Large intestine (tissue), 12 donors: ENCODE measurements at places on chromosomes 2 and 18.

GRCh38 chr2:145185696-145186095 lies 665.8 kb upstream of the ZEB2 start:
- no peaks in the 10 kb centered on the region for H3K36me3 ChIP-seq
- H3K4me1 ChIP-seq, result no peaks in the 10 kb centered on the region
- H3K27me3 ChIP-seq, result no peaks in the 10 kb centered on the region
- no peak overlapping the region for H3K27ac ChIP-seq
- DNase-seq, result no peak

DNA sequence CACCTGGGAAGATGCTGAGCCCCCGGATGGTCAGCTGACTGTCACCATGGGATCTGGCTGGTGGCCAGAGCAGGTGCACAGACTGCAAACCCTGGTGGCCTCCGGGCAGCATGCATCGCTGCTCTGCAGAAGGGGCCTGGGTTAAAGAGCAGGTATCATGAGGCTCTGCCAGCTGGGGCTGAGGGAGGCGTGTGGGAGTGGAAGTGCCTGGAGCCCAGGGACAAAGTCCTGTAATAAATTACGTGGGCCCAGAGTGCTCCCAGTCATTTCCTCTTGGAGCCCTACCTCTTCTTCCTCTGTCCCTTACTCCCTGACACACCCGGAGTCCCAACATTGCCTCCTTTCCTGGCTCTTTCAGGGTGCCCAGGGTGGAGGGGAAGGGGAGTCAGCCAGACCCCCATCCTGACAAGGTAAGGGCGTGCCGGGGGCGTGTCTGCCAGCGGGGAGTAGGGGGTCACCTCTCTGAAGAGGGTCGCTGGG lies at the start of gene MYO7B:
Gene MYO7B (plus strand): TSS at position 262 of the 480 bp plus-strand sequence. CDS start 24,040 bp downstream, outside the sequence.
- H3K27ac ChIP-seq, result peak within 1 kb of the TSS; percentile 99
- peak; percentile 97 for DNase-seq
- H3K36me3 ChIP-seq, result no peaks in the 10 kb centered on the region
- H3K4me3 ChIP-seq, result peak within 1 kb of the TSS; percentile 85
- peaks cover 41% of the 10 kb centered on the region for H3K4me1 ChIP-seq

GRCh38 chr2:101689114-101689825 lies 8.2 kb upstream of the MAP4K4 start:
- H3K4me3 ChIP-seq, result no peak overlapping the region
- H3K4me1 ChIP-seq, result peaks cover 11% of the 10 kb centered on the region
- no peaks in the 10 kb centered on the region for H3K27me3 ChIP-seq
- no peaks in the 10 kb centered on the region for H3K36me3 ChIP-seq

DNA sequence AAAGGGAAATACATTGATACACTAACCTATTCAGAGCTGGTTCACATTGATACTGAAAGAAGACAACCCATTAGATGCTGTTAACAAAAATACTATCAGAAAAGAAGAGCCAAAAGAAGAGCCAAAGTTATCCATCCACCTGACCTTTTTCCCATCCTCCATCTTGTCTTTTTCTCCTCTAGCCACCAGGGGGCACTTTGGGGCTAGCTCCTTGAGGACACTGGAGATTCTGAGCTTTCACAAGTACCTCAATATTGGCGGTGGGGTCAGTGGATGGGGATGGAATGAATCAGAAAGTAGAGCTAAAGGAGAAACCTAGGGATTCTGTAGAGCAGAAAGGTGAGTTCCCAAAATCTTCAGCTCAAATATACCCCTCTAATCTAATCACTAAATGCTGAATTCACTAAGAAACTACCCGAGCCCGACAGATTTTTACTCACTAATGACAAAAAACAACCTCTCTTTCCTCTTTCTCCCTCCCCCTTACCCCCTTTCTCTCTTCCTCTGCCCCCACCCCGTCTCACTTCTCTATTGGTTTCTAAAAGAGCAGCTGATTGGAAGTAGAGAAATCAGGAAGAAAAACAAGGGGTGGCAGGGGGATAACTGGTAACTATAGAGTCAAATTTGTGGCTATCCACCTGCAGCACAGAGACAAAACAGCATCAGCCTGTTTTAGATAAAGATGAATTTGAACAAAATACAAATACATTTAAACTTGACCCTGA lies 203.3 kb downstream of the TCF4 start:
- H3K4me1 ChIP-seq, result no peaks in the 10 kb centered on the region
- no peak for DNase-seq
- H3K27me3 ChIP-seq, result no peaks in the 10 kb centered on the region
- no peak overlapping the region for H3K4me3 ChIP-seq
- H3K27ac ChIP-seq, result no peak overlapping the region

GRCh38 chr2:33616873-33617272 lies 17.8 kb upstream of the FAM98A start:
- no peaks in the 10 kb centered on the region for H3K4me1 ChIP-seq
- no peak overlapping the region for H3K4me3 ChIP-seq
- no peaks in the 10 kb centered on the region for H3K27me3 ChIP-seq

DNA sequence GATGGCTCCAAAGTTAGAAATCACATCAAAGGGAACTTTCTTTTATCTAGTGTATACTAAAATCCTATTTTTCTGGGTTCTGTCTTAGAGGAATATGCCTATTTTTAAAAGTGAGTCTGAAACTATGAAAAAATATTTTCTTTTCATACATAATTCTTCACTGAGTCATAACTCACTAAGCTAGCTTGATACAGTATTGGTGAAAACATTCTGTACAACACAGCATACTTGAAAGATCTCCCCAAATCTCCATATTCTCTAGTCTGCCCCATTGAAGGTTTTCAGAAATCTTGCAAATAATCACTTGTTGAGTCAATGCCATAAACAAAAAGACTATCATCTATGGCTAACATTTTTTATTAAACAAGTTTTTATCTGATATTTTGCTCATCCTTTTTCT lies 44.5 kb downstream of the COL3A1 start:
- H3K27ac ChIP-seq, result no peak overlapping the region
- H3K36me3 ChIP-seq, result no peaks in the 10 kb centered on the region
- H3K27me3 ChIP-seq, result no peaks in the 10 kb centered on the region
- no peak for DNase-seq

DNA sequence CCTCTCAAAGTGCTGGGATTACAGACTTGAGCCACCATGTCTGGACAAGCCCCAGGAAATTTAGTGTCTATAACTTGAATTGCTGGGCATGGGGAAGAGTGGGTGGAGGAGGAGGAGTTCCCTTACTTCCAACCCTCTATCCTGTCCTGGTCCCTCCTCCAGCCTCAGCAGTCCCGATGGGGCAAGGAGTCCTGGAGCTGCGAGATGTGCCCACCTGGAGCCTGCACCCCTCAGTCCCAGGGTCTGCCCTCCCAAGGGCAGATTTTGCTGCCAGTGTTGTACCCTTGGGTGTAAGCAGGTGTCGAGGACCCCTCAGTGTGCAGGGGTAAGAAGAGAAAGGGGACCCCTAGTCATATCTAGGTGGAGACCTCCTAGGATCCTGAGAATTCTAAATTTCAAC lies 2.8 kb downstream of the VAMP8 start:
- peaks cover 13% of the 10 kb centered on the region for H3K36me3 ChIP-seq
- H3K27ac ChIP-seq, result no peak overlapping the region
- H3K4me1 ChIP-seq, result peaks cover 40% of the 10 kb centered on the region
- no peak overlapping the region for H3K4me3 ChIP-seq
- DNase-seq, result no peak

DNA sequence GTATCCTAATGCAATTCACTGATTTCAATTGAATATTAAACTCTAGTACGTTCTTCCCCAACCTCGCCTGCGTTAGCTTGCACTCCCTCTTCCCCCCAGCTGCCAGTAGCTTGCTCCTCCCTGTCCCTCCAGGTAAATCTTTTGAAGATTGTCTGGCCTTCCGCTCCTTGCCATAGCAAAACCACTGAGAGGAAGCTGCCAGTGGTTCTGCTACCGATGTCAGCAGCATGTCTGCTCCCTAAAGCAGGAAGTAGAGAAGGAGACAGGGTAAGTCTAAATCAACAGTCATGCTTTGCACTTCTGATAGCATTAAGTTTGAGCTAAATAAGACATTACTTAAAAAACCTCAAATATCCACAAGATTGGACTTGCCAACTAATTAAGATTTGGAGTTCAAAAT lies 89.1 kb downstream of the SCN2A start:
- H3K4me1 ChIP-seq, result no peaks in the 10 kb centered on the region
- H3K36me3 ChIP-seq, result no peaks in the 10 kb centered on the region
- no peak overlapping the region for H3K27ac ChIP-seq
- DNase-seq, result no peak
- no peak overlapping the region for H3K4me3 ChIP-seq

- no peaks in the 10 kb centered on the region for H3K4me1 ChIP-seq
- DNase-seq, result no peak
- H3K27me3 ChIP-seq, result no peaks in the 10 kb centered on the region
- no peak overlapping the region for H3K27ac ChIP-seq
- H3K4me3 ChIP-seq, result no peak overlapping the region
- H3K36me3 ChIP-seq, result no peaks in the 10 kb centered on the region
These were observed 142.0 kb downstream of the TSN start for GRCh38 chr2:121897335-121897970.

DNA sequence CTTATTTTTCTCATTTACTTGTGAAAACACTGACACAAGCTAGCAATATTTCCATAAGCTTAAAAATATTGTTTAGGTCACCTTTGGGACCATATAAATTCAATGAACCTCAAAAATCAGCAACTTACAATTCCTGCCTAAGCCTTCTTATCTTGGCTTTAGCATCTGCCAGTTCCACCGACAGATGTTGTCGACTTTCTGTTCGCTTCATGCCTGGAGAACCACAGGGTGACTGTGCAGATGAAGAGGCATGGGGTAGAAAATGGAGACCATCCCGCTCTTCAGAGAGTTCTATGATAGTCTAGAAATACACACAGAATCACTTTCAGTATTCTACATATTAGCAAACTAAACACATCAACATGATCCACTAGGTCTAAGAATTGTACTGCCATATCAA lies 64.2 kb downstream of the CCDC88A start:
- H3K36me3 ChIP-seq, result peaks cover 4% of the 10 kb centered on the region
- no peaks in the 10 kb centered on the region for H3K4me1 ChIP-seq
- no peak for DNase-seq
- no peak overlapping the region for H3K4me3 ChIP-seq
- H3K27me3 ChIP-seq, result no peaks in the 10 kb centered on the region

DNA sequence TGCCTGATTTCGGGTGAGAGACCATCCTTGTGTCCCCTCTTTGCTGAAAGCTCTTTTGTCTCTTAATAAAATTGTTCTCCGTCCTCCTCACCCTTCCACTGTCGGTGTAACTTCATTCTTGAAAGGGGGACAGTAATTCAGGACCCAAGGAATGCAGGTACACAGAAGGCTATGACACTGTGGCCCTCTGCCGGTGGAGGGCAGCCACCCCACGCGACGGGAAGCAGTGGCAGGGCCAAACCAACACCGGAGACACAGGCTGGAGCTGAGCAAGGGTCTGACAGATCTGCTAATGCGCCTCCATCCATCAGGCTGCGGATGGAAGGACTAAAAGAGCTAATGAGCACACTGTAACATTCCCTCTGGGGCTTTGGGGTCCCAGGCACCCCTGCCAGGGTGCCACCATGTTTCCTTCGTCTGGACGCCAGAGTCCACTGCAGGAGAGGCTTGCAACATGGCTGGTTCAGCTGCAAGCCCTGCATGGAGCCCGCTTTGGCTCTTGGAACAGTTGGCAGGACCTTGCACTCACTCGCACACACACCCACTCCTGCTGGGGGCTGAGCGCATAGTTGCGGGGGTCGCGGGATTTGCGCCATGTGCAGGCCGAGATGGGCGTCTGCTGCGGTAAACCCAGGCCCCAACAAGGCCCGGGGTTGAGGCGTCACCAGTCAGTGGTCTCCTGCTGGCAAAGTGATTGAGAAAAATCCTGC lies 544.1 kb upstream of the CDH7 start:
- no peak overlapping the region for H3K27ac ChIP-seq
- H3K4me3 ChIP-seq, result no peak overlapping the region
- no peaks in the 10 kb centered on the region for H3K36me3 ChIP-seq
- H3K4me1 ChIP-seq, result no peaks in the 10 kb centered on the region
- no peak for DNase-seq
- H3K27me3 ChIP-seq, result no peaks in the 10 kb centered on the region

- no peaks in the 10 kb centered on the region for H3K36me3 ChIP-seq
- no peak overlapping the region for H3K27ac ChIP-seq
- no peak overlapping the region for H3K4me3 ChIP-seq
- peaks cover 19% of the 10 kb centered on the region for H3K27me3 ChIP-seq
- H3K4me1 ChIP-seq, result no peaks in the 10 kb centered on the region
These were observed 463 bp upstream of the ALPP start for GRCh38 chr2:232377841-232378734.

GRCh38 chr2:234674781-234675201 lies 177.9 kb upstream of the ARL4C start:
- no peaks in the 10 kb centered on the region for H3K36me3 ChIP-seq
- no peak overlapping the region for H3K27ac ChIP-seq
- H3K4me1 ChIP-seq, result no peaks in the 10 kb centered on the region
- H3K27me3 ChIP-seq, result no peaks in the 10 kb centered on the region
- H3K4me3 ChIP-seq, result no peak overlapping the region
- no peak for DNase-seq

- no peaks in the 10 kb centered on the region for H3K36me3 ChIP-seq
- no peak overlapping the region for H3K4me3 ChIP-seq
- no peak for DNase-seq
- H3K4me1 ChIP-seq, result no peaks in the 10 kb centered on the region
- no peaks in the 10 kb centered on the region for H3K27me3 ChIP-seq
- no peak overlapping the region for H3K27ac ChIP-seq
These were observed 118.6 kb downstream of the ANKRD44 start for GRCh38 chr2:197191940-197192322.

GRCh38 chr2:147572622-147573021 lies 272.2 kb upstream of the ACVR2A start:
- DNase-seq, result no peak
- H3K36me3 ChIP-seq, result no peaks in the 10 kb centered on the region
- H3K4me3 ChIP-seq, result no peak overlapping the region
- H3K27ac ChIP-seq, result no peak overlapping the region

DNA sequence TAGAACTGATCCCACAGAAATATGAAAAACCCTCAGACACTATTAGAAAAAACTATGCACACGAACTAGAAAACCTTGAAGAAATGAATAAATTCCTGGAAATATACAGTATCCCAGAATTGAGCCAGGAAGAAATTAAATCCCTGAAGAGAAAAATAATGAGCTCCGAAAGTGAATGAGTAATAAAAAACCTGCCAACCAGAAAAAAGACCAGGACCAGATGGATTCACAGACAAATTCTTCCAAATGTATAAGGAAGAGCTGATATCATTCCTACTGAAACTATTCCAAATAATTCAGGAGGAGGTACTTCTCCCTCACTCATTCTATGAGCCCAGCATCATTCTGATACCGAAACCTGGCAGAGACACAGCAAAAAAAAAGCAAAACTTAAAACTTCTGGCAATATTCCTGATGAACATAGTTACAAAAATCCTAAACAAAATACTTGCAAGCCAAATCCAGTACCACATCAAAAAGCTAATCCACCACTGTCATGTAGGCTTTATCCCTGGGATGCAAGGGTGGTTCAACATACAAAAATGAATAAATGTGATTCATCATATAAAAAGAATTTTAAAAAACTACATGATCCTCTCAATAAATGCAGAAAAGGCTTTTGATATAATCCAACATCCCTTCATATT lies 1397.6 kb upstream of the DDX18 start:
- no peaks in the 10 kb centered on the region for H3K36me3 ChIP-seq
- no peak overlapping the region for H3K4me3 ChIP-seq
